ENCODE measurements at places on chromosomes 5 and 9.

GRCh38 chr9:128397831-128398230, 22.8 kb upstream of the CERCAM start:
- DNase-seq, result no peak

DNA sequence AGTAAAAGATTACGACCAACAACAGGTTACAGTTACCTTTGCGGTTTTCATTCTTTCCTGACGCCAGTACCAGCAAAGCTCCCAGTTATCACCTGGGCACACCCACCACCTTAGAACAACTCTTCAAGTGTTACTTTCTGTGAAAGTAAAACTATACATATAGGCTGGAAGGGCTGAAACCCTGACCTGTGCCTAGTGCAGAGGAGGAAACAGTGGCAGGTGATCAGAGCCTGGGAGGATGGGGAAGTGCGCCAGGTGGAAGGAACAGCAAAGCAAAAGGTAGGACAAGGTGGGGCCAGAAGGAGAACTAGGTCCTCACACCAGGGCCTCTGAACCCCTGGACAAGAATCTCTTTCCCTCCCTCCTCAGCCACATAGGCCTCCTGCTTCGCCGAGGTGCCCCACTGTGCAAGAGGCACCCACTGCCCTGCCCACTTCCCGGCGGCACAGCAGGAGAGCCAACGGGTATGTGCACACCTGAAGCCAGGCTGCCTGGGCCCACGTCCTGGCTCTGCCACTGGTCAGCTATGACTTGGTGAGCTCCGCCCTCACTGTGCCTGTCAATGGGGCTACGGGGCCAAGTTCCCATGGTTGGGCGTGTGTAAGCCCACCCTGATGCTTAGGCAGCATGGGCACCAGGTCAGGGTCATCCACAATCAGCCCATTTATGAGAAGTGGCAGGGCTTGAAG, 26.9 kb downstream of the BICD2 start:
- peak; percentile 7 for DNase-seq

- DNase-seq, result no peak
Measured at GRCh38 chr5:96652769-96653454, 9.3 kb upstream of the CAST start.

GRCh38 chr5:7642029-7642428, 208.9 kb downstream of the CFAP90 start:
- no peak for DNase-seq

DNA sequence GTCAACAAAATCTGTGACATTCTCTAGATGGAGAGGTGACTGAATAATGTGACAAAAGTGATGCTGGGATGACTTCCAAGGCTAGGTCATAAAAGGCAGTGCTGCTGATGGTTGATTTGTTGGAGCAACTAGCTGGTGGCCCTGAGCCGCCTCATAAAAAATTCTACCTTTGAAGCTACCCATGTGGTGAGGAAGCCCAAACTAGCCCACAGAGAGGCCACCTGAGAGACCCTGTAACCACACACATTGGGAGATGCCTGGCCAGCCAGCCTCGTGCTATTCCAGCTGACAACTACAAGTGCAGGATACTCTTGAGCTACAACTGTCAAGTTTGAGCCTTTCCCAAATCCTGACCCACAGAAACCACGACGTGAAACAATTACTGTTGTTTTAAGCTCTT, 22.7 kb downstream of the CLTA start:
- DNase-seq, result no peak

GRCh38 chr5:149588936-149589335, 7.6 kb downstream of the ARHGEF37 start:
- no peak for DNase-seq

DNA sequence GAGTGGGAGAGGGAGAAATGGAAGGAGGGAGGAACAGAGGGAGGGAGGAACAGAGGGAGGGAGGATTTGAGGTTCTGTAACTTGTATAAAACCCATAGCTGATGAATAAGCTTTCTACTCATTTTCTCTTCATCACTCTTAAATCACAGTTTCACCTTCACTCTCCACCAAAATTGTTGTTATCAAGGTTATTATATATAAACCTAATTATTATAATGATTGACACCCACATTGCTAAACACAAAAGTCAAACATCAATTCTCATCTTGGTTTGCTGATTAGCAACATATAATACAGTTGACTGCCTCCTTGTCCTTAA, 229.0 kb upstream of the PAPPA start:
- DNase-seq, result no peak

DNA sequence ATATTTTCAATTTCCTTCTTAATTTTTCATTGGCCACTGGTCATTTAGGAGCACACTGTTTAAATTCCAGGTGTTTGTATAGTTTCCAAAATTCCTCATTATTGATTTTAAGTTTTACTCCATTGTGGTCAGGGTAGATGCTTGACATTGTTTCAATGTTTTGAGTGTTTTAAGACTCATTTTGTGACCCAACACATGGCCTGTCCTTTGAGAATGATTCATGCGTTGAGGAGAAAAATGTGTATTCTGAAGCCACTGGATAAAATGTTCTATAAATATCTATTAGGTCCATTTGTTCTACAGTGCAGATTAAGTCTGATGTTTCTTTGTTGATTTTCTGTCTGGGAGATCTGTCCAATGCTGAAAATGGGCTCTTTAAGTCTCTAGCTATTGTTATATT, 24.4 kb upstream of the FNIP1 start:
- no peak for DNase-seq

DNA sequence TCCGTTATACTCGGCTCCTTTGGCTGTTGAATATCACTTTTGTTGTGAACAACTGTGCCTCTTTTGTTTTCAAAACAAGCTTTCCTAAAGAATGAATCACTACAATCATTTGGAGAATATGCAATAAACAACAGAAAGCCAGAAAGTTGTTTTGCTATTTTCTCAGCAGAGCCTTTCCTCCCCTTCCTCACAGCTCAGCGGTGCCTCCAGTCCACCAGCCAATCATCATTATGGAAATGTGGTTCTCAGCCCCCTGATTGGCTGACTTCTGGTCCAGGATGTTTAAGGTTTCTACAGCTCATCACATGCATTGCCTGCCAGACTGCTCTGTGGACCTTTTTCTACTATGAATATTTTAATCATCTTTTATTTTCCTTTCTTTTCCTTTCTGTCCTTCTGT, 9.1 kb upstream of the ZNF608 start:
- DNase-seq, result no peak

DNA sequence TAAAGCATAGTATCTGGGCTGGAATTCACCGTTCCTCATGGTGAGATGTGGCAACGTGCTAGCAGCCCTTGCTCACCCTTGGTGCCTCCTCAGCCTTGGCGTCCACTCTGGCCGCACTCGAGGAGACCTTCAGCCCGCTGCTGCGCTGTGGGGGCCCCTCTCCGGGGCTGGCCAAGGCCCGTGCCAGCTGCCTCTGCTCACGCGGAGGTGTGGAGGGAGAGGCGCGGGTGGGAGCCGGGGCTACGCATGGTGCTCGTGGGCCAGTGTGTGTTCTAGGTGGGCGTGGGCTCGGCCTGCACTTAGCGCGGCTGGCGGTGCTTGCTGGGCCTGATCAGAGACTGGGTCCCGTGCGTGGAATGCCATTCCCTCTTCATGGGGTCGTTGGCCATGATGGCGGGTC, 424.2 kb downstream of the KCTD16 start:
- no peak for DNase-seq

- DNase-seq, result no peak
Measured at GRCh38 chr5:95471487-95471886, 80.3 kb downstream of the FAM81B start.

GRCh38 chr5:62284946-62285891, 20.8 kb upstream of the KIF2A start:
- no peak for DNase-seq

DNA sequence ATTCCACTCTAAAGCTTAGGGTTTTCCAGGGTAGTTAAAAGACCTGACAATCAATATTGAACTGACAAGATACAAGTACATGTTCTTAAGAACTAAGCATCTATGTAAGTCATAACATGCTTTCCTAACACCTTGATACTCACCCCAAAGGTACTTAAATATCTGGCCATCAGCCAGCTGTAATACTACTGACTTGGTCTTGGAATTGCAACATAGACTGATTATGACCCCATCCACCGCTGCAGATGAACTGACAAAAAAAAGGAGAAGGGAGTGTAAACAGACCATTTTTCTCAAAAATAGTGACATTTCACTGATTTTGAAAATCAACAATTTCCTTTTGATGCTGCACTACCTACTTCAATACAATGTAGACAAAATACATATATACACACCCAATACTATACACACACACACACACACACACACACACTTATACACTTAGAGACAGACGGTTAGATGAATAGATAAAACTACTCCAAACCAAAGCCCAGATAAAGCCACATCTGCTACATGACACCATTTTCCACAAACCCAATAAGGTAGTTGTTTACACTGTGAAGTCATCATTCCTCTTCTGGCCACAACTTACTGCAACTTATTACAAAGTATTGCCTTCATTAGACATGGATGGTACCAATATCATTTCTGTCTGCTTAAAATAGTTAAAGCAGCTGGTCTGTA, 30.4 kb downstream of the ELP1 start:
- DNase-seq, result no peak

- no peak for DNase-seq
Measured at GRCh38 chr9:94894094-94894699, 167.7 kb downstream of the AOPEP start.
